ENCODE measurements at places on chromosomes 1 and 21.

DNA sequence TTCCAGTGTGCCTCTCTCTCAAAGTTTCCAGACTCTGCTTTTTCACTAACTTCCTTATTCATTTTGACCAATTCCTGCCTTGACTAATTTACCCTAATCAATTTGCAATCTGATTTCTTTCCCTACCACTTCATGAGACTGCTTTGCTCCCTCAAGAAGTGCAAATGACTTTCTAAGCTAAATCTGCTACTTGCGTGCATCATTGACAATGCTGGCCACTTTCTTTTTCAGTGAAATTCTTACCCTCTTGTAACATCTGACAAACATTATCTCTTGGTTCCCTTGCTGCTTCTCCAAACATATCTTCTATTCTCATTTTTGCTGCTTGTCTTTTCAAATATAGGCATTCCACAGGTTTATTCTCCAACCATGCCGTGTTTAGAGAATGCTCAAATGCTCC, 659.9 kb downstream of the USP25 start:
- no peak for DNase-seq

GRCh38 chr1:117029685-117030084, 28.1 kb downstream of the CD101 start:
- DNase-seq: no peak

DNA sequence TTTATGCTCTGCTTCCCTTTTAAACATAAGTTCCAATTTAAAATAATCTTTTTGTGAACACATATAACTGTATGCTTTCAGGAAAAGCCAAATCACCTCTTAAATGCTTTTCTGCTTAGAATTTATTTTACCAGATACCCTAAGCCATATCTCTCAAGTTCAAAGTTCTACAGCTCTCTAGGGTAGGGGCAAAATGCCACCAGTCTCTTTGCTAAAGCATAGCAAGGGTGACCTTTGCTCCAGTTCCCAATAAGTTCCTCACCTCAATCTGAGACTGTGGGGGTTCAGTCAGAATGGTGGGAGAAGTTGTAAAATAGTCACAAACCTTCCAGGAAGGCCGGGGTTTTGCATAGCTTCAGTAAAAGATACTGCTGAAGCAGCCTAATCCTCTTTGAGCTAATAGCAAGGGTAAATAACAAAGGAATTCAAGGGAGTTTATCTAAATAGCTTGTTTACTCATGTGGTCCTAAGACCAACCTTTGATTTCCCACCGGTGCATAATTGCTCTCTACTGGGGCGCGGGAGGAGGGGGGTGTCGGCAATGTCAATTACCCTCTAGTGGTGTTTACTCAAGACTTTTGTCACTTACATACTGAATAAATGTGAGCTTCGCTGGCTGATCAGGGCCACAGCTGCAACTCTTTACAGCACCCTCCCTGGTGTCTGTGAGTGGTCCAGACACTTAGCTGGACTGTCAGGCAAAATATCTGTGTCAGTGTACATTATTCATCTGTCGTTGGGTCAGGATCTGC, 1376.2 kb downstream of the NCAM2 start:
- no peak for DNase-seq

- no peak for DNase-seq
Measured at GRCh38 chr1:226733304-226733703, 5.8 kb downstream of the ITPKB start.

DNA sequence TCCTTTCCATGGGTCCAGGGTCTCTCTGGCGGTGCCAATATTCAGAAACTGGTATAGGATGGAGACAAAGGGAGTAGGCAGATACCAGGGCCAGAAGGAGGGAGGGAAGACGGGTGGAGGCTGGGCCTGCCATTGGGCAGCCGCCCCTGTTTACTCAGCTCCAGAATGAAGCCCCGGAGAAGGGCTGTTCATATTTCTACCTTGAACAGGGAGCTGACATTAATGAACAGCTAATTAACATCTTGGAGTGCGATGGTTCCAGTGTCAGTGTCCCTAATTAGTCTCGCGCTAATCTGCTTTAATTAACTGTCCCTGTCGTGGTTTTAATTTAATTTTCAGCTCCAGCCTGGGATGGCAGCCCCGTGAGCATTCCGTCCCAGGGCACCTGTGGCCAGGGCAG, 113.8 kb downstream of the EPHB2 start:
- no peak for DNase-seq

- DNase-seq: no peak
Measured at GRCh38 chr21:45072738-45073300, 1.6 kb upstream of the ADARB1 start.

- DNase-seq: no peak
Measured at GRCh38 chr1:193537266-193538002, 351.0 kb upstream of the B3GALT2 start.

GRCh38 chr1:228275430-228276173, 67.8 kb downstream of the OBSCN start:
- peak; percentile 77 for DNase-seq

GRCh38 chr1:237794071-237794470, 96.7 kb downstream of the ZP4 start:
- DNase-seq: no peak

- DNase-seq: no peak
Measured at GRCh38 chr1:154886281-154887015, 16.4 kb upstream of the KCNN3 start.

GRCh38 chr1:46203738-46204405, 738 bp downstream of the LURAP1 start:
- no peak for DNase-seq

GRCh38 chr21:42319376-42319775, 4.2 kb upstream of the TFF3 start:
- DNase-seq: no peak

DNA sequence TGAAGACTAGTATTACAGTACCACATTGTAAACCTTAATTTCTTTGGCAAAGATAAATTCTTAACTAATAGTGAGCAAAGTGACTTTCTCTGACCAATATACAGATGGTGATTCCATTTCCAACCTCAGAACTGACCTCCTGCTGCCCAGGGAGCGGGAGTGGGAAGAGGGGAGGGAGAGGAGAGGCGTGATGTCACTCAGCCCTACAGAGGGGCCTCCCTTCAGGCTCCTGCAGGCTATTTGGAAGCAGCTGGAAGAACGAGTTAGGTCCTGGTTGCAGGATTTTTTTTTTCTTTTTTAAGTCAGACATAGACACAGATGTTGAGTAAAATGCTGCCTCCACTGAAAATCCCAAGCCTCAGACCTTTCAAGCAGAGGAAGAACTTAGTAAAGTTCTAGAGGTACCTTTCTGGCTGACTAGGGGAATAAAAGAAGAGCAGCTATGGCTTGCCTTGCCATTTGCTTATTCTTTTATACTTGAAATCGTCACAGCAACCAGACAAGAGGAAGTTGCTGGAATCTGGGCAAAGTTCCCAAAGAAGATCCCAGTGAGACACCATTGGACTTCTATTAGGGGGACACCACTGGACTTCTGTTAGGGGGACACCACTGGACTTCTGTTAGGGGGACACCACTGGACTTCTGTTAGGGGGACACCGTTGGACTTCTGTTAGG, 54.5 kb downstream of the EXO1 start:
- DNase-seq: no peak

GRCh38 chr21:32981096-32981495, 44.6 kb upstream of the OLIG2 start:
- no peak for DNase-seq

- DNase-seq: no peak
Measured at GRCh38 chr1:222865718-222866117, 50.9 kb downstream of the DISP1 start.

GRCh38 chr1:14136152-14136763, 436.3 kb downstream of the PRDM2 start:
- no peak for DNase-seq

DNA sequence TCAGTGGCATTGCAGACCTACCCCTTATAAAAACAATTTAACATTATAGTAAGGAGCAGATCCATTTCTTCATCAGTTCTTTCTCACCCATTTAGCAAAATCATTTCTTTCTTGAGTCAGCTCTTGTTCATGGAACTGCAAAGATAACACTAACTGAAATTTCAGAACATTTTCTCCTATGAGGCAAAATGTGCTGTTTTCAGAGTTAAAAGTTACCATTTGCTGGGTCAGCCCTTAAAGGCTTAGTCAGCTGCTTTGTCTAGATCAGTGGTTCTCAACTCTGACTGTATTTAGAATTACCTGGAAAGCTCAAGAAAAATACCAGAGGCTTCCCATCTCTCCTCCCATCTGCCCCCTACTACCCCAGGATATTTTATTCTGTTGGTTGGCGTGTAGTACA, 12.2 kb downstream of the METTL13 start:
- no peak for DNase-seq

- no peak for DNase-seq
Measured at GRCh38 chr1:9916452-9916851, 6.4 kb upstream of the CTNNBIP1 start.

DNA sequence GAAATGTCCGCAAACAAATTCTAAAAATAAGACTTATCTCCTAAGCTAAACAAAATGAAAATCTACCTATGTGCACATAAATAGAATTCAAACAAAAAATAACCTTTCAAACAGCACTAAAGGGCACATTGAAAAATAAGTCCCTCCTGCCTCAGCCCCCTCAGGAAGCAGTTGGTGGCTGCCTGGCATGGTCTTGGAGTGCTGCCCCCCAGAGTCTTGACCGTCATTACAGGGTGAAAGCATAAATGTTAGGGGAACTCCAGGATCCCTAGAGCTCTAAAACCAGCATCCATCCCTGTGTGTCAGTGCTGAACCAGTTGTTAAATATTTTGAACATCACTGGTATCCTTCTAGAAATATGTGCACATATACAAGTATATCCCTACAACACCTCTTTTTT, 6.5 kb upstream of the NPL start:
- DNase-seq: no peak

DNA sequence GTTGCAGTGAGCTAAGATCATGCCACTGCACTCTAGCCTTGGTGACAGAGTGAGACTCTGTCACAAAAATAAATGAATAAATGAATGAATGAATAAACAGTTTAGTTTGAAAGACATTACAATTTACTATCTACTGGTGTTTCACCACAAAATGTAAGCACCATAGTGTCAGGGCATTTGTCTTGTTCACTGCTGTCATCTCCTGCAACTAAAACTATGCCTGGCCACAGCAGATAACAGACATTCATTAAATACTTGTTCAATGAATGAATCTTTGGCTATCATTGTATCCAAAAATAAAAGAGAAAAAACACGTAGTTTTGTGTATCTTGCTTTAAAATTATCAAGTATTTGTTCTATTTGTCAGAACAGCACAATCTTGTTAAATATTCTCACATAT, 32.5 kb downstream of the SASS6 start:
- DNase-seq: no peak

DNA sequence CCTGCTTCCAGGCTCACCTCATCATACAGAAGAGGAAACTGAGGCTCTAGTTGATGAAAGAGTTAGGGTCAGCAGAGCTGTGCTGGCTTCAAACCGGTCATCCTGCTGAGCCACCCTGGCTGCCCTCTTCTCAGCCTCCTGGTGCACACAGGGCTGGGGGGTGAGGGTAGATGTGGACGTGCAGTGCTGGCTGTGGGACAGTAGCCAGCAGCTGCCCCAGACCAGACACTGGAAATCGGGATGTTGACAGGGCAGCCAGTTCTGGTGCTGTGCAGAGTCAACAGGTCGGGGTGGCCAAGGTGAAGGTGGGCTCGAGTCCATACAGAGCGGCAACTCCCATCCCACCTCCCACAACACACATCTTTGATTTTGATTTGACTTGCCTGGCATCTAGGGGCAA, 1.5 kb upstream of the CLCNKA start:
- no peak for DNase-seq

DNA sequence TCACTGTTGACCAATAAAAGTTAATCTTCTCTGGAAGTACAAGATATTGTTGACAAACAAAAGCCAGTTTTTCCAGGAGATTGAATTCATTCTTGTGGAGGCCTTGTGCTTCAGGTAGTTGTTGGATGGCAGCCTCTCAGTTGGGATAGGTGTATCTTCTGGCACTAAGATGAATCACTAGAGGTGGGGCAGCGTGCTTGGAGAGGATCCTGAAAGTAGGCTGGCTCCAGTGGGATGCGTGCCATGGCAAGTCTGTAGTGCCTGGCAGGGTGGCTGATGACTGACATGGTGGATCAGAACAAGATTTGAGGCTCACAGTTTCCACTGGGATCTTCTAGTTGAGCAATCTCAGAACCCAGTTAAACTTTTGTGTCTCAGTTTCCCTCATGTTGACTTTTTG, 2.4 kb downstream of the VPS13D start:
- no peak for DNase-seq

GRCh38 chr1:84750110-84750730, 60.0 kb upstream of the SSX2IP start:
- DNase-seq: no peak

GRCh38 chr1:234486858-234487840, 8.2 kb upstream of the TARBP1 start:
- DNase-seq: no peak

- DNase-seq: no peak
Measured at GRCh38 chr1:202349206-202349928, 868 bp downstream of the PPP1R12B start.

DNA sequence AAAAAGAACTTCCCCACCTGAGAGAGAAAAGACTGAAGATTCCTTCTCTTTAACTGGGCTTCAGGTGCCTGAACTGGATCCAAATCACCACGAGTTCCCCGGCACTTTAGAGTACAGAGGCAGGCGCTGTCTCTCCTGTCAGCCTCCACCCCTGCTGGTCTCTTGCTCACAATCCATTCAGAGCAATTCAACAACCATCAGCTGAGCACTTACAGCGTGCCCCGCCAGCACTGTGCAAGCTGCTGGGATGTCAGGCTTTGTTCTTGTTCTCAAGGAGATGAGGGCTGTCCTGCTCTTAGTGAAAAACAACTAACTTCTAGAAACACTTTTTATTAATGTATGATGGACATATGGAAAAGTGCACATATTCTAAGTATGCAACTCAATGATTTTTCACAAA, 68.7 kb upstream of the VAMP3 start:
- no peak for DNase-seq

- DNase-seq: no peak
Measured at GRCh38 chr1:197327776-197328364, 59.8 kb downstream of the CRB1 start.

DNA sequence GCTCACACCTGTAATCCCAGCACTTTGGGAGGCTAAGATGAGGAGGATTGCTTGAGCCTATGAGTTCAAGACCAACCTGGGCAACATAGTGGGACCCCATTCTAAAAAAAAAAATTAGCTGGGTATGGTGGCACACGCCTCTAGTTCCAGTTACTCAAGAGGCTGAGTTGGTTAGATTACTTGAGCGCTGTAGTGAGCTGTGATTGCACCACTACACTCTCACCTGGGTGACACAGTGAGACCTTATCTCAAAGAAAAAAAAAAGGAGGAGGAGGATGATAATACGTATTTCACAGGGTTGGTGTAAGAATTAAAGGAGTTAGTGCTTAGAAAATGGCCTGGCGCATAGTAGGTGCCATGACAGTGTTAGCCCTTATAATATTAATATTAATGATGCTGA, 144.1 kb downstream of the PLXNA2 start:
- DNase-seq: no peak

Measured in stimulated activated CD8-positive, alpha-beta memory T cell treated with anti-CD3 and anti-CD28 coated beads, Interleukin-7, amount 100 ng/mL, for 1 hour (primary cell).